ENCODE measurements at places on chromosomes 2 and 18.

DNA sequence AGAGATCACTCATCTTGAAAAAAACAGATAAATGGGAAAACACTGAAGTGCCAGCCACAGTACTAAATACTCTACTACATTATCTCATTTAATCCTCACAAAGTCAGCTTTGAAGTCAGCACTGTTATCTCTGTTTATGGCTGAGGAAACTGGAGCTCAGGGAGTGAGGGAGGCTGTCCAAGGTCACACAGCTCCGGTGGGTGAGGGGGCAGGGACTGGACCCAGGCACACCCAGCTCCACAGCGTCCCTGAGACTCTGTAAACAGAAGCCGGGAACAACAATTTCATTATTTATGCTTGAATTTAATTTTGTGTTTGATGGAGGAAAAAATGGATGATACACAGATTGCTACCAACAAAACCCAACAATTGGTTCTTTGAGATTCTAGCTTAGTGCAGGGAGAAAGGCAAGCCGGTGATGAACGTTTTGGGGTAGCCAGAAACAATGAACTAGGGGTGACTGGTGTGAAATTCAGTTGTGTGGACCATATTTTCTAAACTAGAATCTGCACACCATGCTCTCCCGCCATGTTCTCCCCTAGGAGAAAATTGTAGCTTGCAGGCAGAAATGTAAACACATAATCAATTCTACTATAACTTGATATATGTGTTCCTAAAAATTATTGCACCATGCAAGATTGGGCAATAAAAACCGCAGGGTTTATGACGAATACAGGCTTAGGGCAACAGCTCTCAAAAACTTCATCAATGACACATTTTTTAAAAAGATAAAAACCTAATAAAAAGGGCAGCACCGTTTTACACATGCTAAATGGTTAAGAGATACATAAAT lies at the start of gene GREB1:
Gene GREB1 (plus strand): TSS at position 768 of the 793 bp plus-strand sequence. CDS start 22,570 bp downstream, outside the sequence.
- DNase-seq = no peak

GRCh38 chr2:220512419-220512818 lies 885.0 kb downstream of the SLC4A3 start:
- DNase-seq = no peak

DNA sequence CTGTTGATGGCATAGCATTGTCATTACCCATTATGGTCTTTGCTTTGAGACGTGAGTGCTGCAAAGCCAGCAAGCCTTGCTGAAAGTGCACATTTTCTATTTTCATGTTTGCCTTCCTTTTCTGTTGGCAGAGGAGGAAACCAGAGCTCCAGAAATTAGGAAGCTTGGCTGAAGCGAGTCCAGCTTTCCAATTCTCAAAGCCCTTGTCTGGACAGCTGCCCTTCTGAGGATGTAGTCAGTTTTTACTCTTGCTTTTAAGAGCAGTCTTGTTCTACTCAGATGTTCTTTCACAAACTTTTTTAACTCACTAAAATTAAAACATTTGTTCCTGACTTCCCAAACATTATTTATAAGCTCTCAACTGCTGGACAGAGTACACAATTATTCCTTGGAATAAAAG lies 93.8 kb downstream of the ICOS start:
- no peak for DNase-seq

GRCh38 chr18:9092665-9093064 lies 9.8 kb upstream of the NDUFV2 start:
- no peak for DNase-seq

GRCh38 chr2:236871500-236872001 lies 214.1 kb upstream of the COPS8 start:
- DNase-seq = no peak

DNA sequence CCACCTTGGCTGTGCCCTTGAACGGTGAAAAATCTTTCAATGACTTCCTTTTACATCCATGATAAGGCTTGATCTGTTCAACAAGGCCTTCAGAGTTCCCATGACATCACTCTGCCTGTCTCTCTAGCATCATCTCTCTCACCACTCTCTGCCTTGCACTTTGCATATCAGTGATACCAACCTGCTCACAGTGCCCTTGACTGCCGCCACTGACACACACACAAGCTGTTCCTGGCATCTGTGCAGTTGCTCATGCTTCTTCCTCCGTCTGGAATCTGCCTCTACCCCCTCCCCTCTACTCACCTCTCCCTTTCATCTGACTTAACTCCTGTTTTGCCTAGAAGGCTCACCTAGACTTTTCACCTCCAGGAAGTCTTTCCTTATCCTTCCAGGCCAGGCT lies 79.1 kb upstream of the SEC11C start:
- DNase-seq = no peak

DNA sequence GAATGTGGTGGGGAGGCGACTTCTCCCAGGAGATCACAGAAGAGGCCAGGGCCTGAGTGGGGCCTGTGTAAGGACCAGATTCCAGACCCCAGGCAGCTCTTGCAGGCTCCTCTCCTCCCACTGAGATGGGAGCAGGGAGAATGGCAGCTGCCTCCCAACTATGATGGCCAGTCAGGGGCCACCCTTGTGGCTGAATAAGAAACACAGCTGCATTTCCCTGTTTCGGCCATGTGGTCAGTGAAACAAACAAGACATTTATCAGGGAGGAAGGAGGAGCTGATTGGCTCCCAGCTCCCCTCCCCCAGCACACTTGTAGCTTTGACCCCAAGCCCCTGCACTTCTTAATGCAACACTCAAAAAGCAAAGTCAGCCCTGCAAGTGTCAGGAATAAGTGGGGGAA lies 143.5 kb downstream of the CELF4 start:
- DNase-seq = no peak

DNA sequence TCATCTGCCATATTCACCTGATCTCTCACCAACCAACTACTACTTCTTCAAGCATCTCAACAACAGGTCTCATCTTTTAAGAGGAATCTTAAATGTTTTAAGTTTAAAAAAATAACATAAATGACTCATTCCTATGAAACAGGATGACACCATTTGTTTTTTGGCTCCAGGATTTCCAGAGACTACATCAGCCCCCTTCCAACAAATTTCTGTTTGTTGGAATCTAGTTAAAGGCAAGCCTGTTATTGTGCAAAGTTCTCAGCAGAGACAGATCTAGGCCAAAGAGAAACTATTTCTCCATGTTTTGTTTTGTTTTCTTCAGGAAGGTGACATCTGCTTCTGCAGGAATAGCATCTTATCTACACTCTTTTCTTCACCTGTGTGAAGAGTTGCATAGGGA lies 204.8 kb upstream of the SH3BP4 start:
- DNase-seq = no peak

DNA sequence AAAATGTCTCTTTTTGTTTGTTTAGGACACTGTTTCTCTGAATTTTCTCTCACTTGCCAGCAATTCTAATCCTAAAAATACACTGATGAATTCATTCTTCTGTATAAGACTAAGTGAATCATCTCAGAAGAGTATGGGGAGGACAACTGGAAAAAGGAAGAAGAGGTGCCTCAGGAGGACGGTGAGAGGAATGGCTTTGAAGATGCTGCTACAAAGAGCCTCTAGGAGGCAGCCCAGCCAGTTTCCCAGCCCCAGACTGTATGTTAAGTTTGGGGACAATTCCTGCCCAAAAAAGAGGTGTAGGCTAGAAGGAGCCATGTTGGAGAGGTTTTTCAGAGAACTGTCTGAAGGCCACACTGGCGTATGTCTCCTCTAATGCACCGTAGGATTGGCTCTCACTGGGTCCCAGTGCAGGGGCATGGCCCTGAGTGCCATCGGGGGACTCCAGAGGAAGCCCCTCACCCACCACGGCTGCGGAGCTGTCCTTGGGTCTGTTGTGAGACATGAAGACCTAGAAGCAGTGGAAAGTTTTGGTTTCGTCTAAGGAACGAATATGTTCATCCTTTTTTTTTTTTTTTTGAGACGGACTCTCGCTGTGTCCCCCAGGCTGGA lies 3.1 kb upstream of the SDC1 start:
- no peak for DNase-seq

- DNase-seq = peak; percentile 67
Observed at GRCh38 chr2:86079981-86080911, 25.4 kb downstream of the POLR1A start.

GRCh38 chr2:172991031-172991430 lies 84.6 kb upstream of the MAP3K20 start:
- DNase-seq = no peak

DNA sequence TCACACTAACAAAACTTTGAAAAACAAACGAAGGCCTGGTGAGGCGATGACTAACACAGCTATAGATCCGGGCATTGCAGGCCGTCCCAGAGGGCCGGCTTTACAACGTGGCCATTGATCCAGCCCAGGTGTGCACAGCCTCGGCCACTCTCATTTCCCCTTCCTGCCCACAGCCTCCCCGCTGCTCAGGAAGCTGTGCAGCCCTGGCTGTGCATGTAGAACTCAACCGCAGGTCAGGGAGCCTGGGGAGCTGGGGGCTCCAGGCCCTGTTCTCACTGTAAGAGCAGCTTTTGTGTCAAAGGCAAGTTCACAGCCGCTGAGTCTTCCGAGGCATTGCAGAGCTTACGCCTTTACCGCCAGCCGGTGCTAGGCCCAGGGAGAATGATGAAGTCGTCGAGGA lies 87.2 kb downstream of the LONRF2 start:
- no peak for DNase-seq

- DNase-seq = no peak
Observed at GRCh38 chr2:98459496-98460175, 15.0 kb downstream of the INPP4A start.

DNA sequence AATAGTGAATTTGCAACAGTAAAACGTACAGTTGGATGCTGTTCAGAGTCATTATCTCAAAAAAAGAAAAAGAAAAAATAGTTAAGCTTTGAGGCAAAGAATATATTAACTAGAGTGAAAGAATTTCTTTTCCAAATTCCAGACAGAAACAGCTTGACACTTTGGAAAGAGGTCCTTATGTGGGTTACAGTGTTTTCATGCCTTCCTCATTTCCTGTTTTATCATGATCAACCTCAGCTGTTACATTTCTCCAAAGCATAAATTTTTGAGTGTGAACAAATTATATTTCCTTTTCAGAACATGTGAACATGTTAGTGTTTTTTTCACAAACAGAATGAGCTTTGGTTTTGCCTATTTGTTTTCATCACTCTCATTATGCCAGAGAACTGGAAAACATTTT lies 13.6 kb downstream of the FRZB start:
- DNase-seq = no peak

DNA sequence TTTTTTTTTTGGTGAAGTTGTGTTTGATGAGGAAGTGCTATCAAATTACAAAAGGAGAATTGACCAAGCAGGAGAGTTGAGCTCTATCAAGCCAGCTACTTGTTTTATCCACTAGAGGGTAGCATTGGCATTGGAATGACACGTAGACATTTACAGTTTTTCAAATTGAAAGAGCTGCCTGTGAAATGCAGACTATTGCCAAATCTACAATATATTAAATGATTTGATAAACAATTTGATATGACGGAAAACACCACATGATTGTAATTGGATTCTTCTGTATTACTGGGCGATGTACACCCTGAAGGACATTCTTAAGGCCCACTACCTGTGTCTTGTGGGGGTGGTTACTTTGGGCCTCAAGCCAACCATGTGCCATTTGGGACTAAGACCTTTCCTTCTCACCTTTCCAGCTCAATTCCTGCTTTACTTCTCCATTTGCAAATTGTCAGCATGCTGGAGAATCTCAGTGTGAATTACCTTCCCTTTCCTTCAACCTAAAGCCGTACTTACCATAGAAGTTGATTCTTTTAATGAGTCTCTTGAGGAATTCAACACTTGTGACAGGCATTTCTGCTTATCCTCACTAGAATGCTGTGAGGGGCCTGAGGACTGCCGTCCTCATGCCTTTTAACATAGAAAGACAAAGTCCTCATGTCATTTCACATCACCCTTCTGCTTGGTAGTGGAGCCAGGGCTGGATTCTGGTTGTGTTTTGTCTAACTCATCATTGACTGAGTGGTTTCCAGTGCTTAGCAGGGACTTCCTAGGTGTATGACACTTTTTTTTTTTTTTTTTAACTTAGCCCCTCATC lies 134.8 kb upstream of the THUMPD2 start:
- DNase-seq = peak; percentile 10

GRCh38 chr2:38037757-38038621 lies 38.0 kb downstream of the CYP1B1 start:
- peak; percentile 9 for DNase-seq

DNA sequence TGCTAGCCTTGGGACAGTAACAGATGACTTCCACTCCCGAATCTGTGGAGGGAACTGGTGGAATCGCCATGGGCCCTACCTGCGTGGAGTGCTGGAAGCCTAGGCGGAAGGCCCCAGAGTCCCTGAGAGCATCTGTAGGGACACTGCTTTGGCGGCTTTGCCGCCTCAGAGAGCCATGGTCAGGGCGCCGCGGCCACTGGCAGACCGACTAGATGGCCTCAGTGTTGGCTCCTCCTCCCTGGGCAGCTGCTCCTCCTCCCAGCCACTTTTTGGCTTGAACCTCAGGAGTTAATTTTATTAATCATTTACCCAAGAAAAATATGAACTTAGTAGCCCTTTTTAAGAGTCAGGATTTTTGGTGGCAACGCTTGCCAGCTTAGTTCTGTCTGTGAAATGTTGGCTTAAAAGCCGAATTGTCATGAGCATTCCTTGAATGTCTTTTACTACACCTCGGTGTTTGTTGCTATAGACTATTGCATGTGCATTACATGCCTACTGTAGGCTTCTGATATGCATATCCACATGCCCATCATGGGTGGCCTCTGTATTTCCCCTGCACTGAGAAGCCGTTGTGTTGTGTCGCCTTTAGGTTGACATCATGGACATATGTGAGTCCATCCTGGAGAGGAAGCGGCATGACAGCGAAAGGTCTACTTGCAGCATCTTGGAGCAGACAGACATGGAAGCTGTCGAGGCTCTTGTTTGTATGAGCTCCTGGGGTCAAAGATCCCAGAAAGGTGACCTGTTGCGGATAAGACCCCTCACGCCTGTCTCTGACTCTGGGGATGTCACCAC lies 2.4 kb downstream of the KLF11 start:
- DNase-seq = no peak

- no peak for DNase-seq
Observed at GRCh38 chr2:54559593-54560145, 103.5 kb downstream of the SPTBN1 start.

- no peak for DNase-seq
Observed at GRCh38 chr18:9905401-9905922, 8.4 kb upstream of the VAPA start.

DNA sequence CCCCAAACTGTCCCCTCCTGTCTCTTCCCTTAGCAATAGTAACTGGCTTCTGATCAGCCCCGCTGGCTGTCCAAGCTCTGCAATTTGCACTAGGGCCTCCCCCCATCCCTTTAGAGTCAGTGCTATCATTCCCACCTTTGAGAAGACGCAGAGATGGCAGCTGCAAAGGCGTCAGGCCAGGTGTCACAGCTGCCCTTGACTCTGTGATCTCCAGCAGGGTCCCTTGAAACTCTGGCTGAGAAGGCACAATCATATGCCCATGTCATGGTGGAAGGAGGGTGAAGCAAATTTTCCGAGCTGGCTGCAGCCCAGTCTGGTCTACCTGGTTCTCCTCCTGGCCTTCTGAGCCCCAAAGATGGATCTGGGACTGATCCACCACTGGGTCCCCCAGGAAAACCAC lies 49.2 kb upstream of the TEX51 start:
- DNase-seq = no peak
